ENCODE measurements at places on chromosomes 6 and 20. TPM values are rescaled to one million over a fixed set of nuclear protein-coding genes. Genes with fewer than 3 reads are reported as not detected.

Gene CAGE1
- polyA plus RNA-seq, result not detected

Gene SLC22A7
- polyA plus RNA-seq, result not detected

Gene MANEA
- polyA plus RNA-seq, result 3.2 TPM

Gene SEL1L2
- polyA plus RNA-seq, result not detected

Gene UFL1
- polyA plus RNA-seq, result 17.1 TPM

Gene NKAPL
- 1.5 TPM for polyA plus RNA-seq

Gene ENPP1
- 5.6 TPM for polyA plus RNA-seq

Gene ADGRF5
- 2.6 TPM for polyA plus RNA-seq

Gene RBBP9
- polyA plus RNA-seq, result 2.1 TPM

Measured in pancreas (tissue), 10 donors.